Activated naive CD8-positive, alpha-beta T cell treated with anti-CD3 and anti-CD28 coated beads for 36 hours (primary cell): ENCODE measurements at places on chromosomes 1 and 21.

DNA sequence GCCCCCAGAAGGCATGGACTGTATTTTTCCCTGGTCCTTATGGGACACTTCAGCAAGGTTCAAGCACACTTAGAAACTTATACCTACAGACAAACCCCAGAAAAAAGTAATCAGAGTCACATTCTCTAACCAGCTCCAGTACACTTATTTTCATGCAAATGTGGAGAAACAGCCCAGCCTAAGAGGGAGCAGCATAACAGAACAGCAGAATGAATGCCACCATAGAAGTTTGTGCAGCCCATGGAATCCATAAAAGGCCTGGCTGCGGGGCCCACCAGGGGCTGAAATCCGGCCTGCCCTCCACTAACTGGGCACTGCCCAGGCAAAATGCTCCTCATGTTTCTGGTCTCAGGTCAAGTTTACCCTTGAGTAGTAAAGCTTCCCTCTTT is 60.4 kb upstream of the ATP1A1 start:
- no peaks in the 10 kb centered on the region for H3K36me3 ChIP-seq
- peaks cover 16% of the 10 kb centered on the region for H3K4me1 ChIP-seq
- DNase-seq = no peak
- H3K27ac ChIP-seq = no peak overlapping the region
- no peak overlapping the region for H3K4me3 ChIP-seq

GRCh38 chr21:44572959-44573583 is 458 bp upstream of the KRTAP10-4 start:
- H3K4me3 ChIP-seq = no peak overlapping the region
- H3K27ac ChIP-seq = no peak overlapping the region
- H3K4me1 ChIP-seq = no peaks in the 10 kb centered on the region

DNA sequence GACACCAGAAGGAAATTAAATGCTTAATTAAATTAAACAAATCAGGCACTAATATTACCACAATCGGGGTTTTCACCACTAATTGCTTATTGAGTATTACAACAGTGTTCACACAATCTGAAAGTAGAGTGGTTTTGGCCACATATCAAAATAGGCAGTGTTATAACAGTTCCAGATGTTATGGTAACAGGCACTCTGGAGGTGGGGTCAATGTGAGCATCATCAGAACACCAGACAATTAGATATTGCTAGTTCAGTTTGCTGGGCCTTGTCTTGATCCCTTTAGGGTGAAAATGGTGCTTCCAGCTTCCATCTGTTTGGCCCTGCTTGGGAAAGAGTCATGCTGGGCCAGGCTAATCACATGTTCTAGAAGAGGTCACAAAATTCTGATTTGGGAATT is 14.5 kb upstream of the DDAH1 start:
- H3K27ac ChIP-seq = no peak overlapping the region
- H3K27me3 ChIP-seq = peaks cover 13% of the 10 kb centered on the region
- H3K4me1 ChIP-seq = peaks cover 2% of the 10 kb centered on the region
- no peak for DNase-seq

- no peak overlapping the region for H3K27ac ChIP-seq
- no peak for DNase-seq
- no peak overlapping the region for H3K4me3 ChIP-seq
- no peaks in the 10 kb centered on the region for H3K27me3 ChIP-seq
Observed at GRCh38 chr1:98389809-98390208, 271.7 kb upstream of the SNX7 start.

GRCh38 chr1:75265792-75266191 is 131.6 kb downstream of the LHX8 start:
- DNase-seq = no peak
- no peak overlapping the region for H3K27ac ChIP-seq
- H3K4me1 ChIP-seq = no peaks in the 10 kb centered on the region
- H3K27me3 ChIP-seq = peaks cover 6% of the 10 kb centered on the region
- no peak overlapping the region for H3K4me3 ChIP-seq
